Neuronal stem cell (in vitro differentiated cells): ENCODE measurements at places on chromosomes 5 and 9.

DNA sequence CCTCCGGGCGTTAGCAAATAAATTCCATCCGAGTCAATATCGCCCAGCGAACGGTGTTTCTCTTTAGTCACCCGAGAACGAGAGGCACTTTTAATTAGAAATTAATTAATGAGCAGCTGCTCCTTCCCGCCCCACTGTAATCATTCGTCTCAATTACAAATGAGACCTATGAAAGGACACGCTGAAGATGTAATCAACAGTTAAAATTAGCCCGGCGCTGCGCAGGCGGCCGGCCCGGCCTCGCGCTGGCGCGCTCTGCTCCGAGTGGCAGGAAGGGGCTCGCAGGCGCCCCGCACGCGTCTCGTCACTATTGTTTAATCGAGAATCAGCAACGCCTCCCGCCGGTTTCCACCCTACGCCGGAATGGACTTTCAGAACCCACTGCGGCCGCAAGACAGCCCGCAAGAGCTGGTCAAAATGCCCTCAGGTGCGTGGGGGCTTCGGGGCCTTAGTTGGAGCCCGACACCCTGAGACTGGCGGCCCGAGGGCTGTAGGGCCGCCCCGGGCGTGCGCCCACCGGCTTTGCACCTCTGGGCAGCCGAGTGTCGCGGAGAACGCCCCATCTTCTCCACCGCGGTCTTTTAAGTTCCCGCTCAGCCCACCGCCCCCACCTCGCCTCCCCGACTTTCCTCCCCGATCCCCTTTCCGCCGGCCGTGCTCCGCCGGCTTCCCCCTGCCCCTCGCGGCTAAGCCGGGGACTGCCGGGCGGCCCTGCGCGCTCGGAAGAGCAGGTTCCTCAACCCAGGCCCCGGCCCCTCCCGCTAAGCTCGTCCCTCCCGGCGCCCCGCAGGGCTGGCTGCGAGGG is 597 bp upstream of the IRX4 start:
- DNase-seq, result no peak

DNA sequence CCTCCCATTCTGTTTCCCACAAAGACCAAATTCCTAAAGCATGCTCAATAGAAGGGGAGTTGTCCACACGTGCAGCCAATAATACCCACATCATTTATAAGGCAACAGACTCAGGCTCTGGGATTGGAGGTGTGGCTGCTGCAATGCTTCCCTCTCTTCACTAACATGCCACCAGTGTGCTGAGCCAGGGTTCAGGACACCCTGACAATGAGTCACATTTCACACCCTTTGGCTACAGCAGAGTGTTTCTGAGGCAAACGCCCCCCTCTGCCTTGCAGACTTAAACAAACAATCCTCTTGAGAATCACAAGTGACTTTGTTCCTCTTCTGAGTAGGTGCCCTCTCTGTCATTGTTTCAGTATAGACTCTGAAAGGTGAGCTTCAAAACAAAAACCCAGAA is 189.3 kb upstream of the TLE4 start:
- no peak for DNase-seq

- no peak for DNase-seq
Observed at GRCh38 chr5:54440456-54440893, 15.0 kb upstream of the HSPB3 start.

DNA sequence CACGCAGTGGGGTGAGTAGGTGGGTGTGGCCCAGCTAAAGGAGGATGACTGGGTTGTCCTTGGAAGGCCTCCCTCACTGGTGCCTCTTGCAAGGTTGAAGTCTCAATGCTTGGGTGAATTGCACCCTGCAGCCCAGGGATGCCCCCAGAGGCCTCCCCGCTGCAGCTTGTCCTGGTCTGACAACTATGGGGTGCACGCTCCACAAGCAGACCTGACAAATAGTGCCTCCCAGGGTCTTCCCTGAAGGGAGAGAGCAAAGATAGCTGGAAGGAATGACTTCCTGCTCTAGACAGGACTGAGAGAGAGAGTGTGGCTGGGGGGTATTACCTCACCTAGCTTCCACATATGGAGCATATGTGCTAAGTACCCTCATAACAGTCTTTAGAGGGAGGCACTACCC is 1.7 kb downstream of the PSD2 start:
- no peak for DNase-seq

- DNase-seq, result no peak
Observed at GRCh38 chr5:146622391-146622790, 106.4 kb upstream of the GPR151 start.

DNA sequence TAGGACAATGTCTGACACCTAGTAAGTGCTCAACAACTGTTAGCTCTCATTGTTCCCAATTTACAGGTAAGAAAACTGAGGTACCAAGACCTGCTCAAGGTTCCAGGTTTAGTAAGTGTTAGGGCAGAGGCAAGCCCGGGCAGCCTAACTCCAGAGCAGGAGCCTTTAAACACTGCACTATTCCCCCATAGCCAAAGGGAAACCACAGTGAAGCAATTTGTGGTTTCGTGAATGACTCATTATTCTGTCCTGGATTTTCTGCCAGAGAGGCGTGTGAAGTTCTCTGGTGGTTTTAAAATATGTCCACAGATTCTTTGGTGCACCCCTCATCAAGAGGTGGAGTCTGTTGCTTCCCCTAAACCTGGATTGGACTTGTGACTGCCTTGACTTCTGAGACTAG is 1.0 kb upstream of the MCC start:
- no peak for DNase-seq

DNA sequence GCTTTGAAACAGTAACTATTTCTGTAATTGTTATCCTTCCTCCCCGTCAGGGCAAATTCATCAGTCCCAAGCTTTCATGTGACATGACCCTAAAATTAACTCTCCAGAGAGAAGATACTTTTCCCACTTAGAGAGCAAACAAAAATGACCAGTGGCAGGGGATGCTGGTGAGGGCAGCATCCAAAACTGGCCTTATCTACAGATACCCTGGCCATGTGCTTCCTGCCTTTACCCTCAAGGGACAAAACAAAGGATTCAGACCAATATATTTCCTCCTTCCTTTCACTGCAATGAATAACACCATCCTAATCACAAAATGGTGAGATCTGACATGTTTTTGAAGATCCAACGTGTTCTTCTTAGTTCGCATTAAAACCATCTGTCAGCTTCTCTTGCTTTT is 267.2 kb downstream of the MAN2A1 start:
- DNase-seq, result no peak

DNA sequence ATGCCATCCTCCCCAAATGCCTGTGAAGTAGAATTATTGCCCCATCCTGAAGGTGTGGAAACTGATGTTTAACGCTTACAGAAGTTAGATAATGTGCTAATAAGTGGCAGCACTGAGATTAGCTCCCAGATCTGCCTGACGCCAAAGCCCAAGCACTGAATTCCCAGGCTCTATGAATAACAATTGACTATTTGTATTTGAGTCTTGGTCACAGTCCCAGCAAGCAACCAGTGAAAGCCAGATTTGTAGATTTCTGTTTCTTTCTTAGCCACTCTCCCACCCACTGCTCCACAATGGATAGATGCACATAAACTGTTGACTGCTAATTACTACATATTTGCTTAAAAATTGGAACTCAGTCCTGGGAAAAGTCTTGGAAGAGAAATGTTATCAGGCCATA is 34.4 kb downstream of the FAM240B start:
- DNase-seq, result no peak

DNA sequence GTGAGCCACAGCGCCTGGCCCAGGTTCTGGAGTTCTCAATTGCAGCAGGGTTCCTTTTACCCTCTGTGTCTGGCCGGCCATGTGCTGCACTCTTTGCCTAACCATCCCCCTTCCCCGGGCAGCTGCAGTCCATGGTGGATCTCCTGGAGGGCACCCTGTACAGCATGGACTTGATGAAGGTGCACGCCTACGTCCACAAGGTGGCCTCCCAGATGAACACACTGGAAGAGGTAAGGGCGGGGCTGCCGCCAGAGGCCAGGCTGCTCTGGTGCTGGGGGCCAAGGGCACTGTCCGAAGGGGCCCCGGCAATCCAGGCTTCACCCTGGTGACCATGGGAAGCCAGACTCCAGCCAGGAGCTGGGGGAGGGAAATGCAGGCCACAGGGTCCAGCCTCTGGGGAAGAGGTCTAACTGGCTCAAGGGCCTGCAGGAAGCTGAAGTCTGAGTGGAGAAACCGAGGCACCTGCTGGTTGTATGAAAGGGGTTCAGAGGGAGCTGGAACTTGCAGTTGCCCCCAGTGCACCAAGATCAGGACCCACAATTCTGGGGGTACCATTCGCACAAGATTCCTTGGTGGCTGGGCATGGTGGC is 18.1 kb downstream of the OLFML2A start:
- no peak for DNase-seq

- DNase-seq, result no peak
Observed at GRCh38 chr9:35599763-35600604, 5.1 kb upstream of the TESK1 start.

DNA sequence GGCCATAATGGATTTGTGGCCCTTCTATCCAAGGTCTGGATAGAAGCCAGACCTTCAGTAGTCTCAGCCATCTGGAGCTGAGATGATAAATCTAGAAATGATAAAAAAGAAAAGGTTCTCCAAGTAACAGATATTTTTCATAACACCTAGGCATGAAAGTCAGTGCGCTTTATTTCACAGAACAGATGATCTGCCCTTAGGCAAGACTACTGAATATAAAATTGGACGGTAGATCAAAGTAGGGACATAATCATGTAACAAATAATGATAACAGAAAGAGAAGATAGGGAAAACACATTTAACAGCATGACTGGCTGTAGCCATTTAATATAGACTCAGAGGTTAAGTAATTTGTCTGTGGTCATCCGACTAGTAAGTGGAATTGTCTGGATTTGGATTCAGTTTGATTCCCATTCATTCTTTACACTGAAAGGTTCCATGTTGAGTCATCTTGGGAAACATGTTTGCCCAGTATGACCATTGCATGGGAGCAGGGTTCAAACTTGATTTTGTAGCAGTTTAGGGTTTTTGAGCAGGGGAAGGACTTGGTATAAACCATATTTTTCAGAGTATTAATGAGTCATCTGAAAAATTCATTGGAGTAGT is 4.1 kb upstream of the CAVIN4 start:
- DNase-seq, result no peak

DNA sequence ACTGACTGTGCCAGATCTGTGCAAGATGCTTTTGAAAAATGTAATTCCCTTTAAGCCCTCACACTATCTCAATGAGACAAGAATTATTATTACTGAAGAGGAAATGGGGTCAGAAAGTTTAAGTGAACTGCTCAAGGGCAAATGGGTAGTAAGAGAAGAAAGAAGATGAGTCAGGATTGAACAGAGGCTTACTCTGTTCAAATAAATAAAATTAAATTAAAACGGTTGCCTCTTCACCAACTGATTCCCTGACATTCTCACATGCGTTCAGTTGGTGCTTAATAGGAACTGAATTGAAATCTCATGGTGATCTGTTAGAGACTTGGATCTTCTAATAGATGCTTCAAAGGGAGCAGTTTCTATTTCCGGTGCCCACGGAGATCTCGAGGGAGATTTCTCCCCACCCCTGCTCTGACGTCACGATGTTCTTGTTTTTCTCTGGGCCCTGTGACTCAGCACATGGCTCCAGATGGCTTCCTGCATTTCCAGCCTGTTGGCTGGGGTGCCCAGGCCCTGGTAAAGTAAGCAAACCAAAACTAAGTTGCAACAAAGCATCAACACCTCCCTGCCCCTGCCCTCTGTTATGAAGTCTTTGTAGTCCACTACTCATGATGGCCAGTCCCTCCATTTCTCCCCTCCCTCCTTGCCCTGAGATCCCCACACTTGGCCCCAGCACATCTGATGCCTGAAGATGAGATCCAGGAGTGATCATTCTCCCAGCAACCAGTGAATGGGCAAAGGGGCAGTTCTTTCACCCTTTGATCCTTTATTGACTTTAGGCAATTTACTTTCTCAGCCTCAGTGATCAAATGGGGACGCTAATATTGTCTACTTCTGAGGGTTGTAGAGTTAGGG is 106.1 kb upstream of the CPEB4 start:
- DNase-seq, result no peak

DNA sequence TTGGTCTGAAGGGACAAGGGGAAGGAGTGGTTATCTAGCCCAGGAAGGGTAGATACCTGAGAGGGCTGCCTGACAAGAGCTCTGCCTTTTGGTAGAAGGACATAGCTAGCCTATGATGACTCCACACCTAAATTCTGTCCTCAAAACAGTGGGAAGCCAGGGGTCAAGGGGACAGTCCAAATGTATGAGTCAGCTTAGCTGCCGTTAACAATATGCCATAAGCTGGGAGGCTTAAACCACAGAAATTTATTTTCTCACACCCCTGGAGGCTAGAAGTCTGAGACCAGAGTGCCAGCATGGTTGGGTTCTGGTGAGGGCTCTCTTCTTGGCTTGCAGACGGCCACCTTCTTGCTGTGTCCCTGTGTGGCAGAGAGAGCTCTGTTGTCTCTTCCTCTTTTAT is 306.4 kb downstream of the NTRK2 start:
- no peak for DNase-seq

- DNase-seq, result no peak
Observed at GRCh38 chr9:69603656-69604055, 68.5 kb downstream of the APBA1 start.

DNA sequence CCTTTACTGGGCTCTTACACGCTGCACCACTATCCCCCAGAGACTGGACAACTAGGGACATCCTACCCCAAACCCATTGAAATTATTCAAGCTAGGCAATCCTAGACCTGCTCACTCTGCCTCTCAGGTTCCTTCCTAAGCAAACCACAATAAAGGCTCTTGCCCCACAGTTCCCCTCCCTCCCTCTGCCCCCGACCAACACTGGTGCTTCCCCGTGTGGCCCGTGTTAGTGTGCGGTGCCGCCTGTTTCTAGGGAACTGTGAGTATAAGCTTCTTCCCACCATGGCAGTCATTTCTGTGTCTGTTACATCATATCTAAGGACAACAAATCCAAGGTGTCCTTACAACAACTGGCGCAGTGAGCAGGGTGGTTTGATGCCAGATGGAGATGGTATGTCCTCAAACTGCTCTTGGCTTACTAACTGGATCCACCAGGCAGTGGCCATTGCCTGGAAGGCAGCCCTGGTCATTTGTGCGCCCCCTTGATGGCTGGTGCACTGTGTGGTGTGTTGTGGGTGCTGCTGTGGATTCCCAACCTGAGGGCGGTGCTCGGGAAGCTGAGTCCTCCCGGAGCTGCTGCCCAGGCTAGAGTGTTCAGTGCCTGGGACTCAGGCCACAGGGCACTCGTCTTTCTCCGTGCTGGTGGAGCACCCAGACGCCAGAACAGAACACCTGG is 8.4 kb upstream of the MXD3 start:
- no peak for DNase-seq

DNA sequence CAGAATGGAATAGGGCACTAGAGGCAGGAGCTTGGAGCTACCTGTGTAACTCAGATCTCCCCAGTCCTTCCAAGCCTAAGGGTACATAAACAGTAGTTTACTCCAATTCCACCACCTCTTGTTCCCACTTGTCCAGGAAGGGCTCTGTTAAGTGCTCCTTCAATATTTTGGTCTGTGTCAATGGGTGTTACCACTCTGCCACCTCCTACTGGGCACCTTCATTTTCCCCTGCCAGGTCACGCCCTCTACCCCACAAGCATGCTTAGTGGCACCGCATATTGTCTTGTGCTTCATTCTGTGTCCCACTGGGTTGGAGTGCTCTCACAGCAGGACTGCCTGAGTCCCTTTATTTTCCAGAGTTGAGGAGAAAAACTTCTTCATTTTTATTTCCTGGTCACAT is 459.8 kb downstream of the ARHGEF28 start:
- no peak for DNase-seq

GRCh38 chr5:143695244-143695864 is 116.6 kb upstream of the HMHB1 start:
- no peak for DNase-seq

GRCh38 chr9:93112864-93113389 is 16.9 kb downstream of the CARD19 start:
- DNase-seq, result no peak

GRCh38 chr5:8050616-8051175 is 181.7 kb downstream of the MTRR start:
- no peak for DNase-seq
